ENCODE measurements at places on chromosomes 11 and 22.

- no peak for DNase-seq
Observed at GRCh38 chr22:39474351-39475111, 17.7 kb downstream of the MGAT3 start.

DNA sequence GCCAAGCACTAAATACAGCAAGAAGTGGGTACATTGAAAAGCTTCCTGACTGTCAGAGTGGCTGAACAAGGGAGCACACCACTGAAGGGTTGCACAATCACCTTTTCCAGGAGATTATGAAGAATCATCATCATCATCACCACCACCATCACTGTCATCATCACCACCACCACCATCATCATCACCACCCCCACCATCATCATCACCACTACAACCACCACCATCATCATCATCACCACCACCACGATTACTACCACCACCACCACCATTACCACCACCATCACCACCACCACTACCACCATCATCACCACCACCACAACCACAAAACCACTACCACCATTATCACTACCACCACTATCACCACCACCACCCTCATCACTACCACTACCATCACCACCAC lies 147.9 kb upstream of the TBCEL start:
- DNase-seq, result no peak

- no peak for DNase-seq
Observed at GRCh38 chr11:133727774-133728173, 117.5 kb downstream of the SPATA19 start.

GRCh38 chr11:18632841-18633240 lies 1.3 kb downstream of the SPTY2D1 start:
- no peak for DNase-seq

GRCh38 chr11:106061249-106061784 lies 15.8 kb downstream of the KBTBD3 start:
- DNase-seq, result no peak

DNA sequence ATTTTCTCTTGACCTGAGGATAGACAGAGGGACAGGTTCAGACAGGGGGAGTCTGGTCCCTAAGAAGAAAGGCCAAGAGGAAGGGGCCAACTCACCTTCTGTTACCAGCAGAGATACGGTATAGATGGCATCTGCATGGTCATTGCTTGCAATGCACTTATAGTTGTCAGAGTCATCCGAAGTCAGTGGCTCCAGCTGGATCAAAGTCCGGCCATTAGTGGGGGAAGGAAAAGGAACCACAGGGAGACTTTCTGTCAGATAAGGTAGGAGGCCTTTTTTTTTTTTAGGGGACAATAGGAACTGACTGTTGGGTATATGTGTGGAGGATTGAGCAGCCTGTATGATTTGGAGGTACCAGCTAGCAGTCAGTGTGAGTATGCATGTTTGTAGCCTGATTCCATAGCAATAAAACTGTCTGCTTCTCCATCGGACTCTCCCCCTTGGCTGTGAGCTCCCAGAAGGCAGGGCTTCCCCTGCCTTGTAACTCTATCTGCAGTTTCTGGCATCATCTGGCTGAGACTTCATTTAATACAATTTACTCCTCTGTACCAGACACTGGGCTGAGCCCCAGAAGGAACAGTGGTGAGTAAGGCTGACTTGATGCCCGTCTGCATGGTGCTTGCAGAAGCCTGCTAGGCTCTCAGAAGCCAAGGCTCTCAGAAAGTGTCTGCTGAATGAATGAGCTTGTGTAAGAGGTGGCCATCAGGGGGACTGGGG lies 5.7 kb downstream of the IGSF22 start:
- DNase-seq, result no peak

GRCh38 chr11:75475767-75476650 lies 43.0 kb upstream of the KLHL35 start:
- DNase-seq, result peak; percentile 36

- DNase-seq, result no peak
Observed at GRCh38 chr22:46290121-46290842, 6.4 kb upstream of the GTSE1 start.

GRCh38 chr11:83793310-83793709 lies 507.1 kb upstream of the CCDC90B start:
- no peak for DNase-seq

GRCh38 chr22:47293368-47294221 lies 531.1 kb downstream of the TBC1D22A start:
- no peak for DNase-seq

- DNase-seq, result no peak
Observed at GRCh38 chr22:45254789-45255278, 14.1 kb upstream of the KIAA0930 start.

DNA sequence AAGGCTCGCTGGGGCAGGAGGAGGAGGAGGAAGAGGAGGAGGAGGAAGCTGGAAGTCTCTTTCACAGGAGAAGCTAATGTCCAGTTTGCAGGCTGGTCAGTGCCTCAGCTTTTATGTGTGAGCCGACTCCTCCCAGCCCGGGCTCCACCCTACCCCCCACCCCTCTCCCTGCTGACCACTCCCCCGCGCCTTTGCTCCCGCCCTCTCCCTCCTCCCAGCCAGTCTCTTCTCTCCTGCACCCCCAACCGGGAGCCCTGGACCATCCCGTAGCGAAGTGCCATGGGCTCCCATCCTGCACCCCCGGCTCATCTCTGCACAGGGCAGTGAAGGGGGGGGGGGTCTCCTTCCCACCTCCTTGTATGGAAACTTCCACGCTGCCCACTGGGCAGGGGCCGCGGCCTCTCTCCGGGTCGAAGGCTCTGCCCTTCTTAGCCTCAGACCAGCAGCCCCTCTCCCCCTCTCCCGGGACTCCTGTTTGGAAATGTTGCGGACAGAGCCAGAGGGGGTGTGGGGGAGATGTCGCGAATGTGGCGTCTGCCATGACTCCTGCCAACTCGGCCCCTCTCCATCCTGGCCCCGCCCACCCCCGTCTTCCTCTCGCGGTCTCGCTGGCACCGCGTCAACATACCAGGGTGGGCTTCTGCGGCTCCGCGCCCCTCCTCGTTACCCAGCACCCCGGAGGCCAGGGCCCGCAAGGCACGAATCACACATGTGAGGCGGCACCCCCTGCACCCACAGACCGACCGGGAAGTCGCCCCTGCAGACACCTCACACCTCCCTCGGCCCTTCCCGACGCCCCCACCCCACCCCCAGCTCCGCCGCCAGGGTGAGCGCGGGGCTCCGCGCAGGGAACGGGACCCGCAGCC lies 1.8 kb downstream of the IGF2 start:
- no peak for DNase-seq

GRCh38 chr11:112421879-112422278 lies 161.2 kb upstream of the PLET1 start:
- DNase-seq, result no peak

GRCh38 chr11:121441521-121441920 lies 10.6 kb upstream of the SORL1 start:
- no peak for DNase-seq

GRCh38 chr22:20438427-20438677 lies 727 bp upstream of the SCARF2 start:
- no peak for DNase-seq

GRCh38 chr22:38505541-38506117 lies 482 bp downstream of the DDX17 start:
- DNase-seq, result no peak

DNA sequence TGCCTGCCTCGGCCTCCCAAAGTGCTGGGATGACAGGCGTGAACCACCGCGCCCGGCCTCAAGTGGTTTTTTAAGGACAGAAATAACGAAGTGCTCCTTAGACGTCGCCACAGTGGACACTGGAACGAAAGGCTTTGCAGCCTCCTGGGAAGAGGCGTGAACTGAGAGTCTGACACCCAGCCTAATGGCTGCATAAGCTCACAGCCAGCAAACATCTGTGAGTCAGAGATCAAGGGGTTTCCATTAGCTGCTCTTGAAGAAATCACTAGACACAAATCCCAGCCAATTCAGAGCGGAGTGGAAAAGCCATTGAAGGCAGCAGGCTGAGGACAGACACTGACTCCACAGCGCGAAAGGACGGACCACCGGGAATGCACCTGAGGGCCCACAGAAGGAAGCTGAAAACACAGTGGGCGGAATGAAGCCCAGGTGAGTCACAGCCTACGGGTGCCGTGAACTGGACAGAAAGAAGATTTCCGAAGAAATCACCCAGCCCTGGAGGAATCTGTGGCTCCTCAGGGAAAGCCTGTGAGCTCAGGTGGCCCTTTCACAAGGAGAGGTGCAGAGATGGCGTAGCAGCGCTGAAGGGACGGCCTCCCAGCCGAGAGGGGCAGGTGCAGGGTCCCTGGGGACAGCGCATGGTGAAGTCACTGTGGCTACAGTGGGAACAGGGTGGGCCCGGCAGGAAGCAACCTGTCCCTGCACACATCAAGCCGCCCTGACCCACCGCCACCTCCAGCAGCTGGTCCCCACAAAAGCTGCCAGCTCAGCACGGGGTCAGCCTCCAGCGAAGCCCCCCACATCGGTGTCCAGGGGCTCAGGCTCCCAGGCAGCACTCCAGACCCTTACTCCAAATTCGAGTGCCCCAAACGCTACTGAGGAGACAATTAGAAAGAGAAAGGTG lies 11.6 kb downstream of the LMNTD2 start:
- DNase-seq, result no peak

GRCh38 chr11:4581443-4581842 lies at the start of gene OR52I2:
OR52I2 (plus strand) TSS chr11:4581743.
- no peak for DNase-seq

DNA sequence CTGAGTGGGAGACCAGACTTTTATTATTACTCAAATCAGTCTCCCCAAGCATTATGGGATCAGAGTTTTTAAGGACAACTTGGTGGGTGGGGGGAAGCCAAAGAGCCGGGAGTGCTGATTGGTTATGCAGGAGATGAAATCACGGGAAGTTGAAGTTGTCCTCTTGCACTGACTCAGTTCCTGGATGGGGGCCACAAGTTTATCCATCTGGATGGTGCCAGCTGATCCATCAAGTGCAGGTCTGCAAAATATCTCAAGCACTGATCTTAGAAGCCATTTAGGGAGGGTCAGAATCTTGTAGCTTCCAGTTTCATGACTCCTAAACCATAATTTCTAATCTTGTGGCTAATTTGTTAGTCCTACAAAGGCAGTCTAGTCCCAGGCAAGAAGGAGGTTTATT lies 53.5 kb upstream of the LMO1 start:
- no peak for DNase-seq
